H1 (cell line): ENCODE measurements at places on chromosomes 6 and 20. TPM values are rescaled to one million over a fixed set of nuclear protein-coding genes. Genes with fewer than 3 reads are reported as not detected.

DNA sequence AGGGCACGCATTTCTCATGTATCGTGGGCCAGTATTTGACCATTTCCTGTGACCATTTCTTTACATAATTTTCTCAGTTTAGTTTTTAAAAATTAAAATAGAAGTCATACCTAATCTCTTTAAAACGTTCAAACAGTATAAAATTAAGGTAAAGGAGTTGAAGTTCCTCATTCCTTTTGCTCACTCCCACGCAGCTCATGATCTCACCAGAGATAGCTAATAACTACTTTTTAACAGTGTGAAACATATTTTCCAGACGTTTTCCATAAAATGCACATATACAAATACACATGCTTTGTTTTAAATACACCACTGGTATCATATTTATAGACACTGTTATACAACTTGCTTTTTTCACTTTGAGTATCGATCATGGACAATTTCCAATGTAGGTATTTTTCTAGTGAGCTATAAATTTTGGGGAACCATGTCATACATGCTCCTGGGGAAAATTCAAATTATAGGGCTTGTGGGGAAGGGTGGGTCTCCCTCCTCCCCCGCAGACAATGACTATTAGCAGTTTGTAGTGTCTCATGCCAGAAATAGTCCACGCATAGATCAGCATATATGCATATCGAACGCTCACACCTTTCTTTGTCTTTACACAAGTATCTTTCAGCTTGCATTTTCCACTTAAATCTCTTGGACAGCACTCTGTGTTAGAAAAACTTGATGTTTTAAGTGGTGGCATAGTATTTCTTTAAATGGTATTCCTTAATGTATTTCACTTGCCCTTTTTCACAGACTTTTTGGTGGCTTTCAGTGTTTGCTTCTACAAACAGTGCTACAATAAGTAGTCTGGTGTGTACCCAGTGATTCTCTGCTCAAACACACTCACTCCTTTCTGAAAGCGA lies 145.5 kb upstream of the ZNF217 start:
- DNase-seq = no peak

GRCh38 chr20:62952968-62953838 lies 694 bp downstream of the SLC17A9 start:
- DNase-seq = no peak

DNA sequence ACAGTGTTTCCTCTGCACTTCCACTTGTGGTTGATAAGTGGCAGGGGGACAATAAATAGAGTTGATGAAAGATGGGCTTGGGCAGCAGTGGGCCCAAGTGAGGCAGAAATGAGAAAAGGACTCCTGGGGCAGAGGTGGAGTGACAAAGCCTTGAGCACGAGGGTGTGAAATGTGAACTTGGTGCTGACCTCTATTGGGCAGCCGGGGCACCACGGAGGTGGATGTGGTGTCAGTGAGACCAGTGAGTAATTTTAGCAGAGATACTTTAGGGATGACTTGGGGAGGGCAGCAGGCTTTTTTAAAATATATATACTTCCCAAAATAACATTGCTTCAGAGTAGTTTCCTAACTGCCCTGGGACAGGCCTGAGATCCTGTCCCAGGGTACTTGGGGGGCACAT lies 30.6 kb upstream of the MYLK2 start:
- DNase-seq = no peak

- no peak for DNase-seq
Observed at GRCh38 chr20:49312661-49313060, 34.8 kb upstream of the ZNFX1 start.

DNA sequence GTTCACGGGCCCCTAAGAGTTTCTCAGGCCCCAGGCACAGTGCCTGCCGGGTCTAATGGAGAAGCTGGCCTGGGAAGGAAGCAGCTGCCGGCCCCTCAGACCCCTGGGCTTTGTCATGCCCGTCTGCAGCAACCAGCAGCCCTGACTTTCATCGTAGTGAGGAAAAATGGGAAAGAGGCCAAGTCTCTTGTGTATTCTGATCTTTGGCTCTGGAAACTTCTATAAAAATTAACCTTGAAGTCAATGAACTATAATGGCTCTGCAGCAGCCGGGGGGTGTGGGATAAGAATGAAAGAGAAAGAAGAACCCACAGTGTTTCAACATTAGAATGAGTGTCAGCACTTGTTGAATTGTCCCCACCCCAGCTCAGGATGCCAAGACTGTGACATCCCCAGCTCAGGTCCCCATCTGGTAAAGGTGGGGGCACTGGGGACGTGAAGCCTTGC lies 12.9 kb downstream of the TGM2 start:
- DNase-seq = no peak

DNA sequence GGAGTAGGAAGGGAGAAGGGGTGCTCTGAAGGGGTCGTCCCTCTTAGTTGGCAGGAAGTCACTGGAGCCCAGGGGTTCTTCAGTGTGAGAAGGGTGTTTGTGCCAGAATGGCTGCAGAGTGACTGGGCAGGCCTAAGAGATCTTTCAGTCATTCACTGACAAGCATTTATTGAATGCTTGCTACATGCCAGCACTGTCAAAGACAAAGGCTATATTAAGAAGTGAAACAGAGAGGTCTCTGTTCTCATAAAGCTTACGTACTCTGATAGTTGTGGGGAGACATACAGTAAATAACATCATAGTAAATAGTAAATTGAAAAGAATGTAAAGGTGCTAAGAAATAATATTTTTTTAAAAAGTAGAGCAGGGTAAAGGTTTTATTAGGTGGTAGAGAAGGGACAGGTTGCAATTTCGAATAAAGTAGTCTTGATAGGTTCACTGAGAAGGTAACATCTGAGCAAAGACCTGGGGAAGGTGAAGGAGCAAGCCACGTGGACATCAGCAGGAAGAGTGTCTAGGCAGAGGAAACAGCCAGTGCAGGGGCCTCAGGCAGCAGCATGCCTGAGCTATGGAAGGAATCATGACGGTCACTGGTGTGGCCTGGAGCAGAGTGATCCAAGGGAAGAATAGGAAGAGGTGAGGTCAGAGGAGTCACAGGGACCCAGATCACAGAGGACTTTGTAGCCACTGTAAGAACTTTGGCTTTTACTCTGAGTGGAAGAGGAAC lies 36.3 kb upstream of the RNF8 start:
- DNase-seq = no peak

- DNase-seq = no peak
Observed at GRCh38 chr6:80163754-80164187, 57.3 kb downstream of the BCKDHB start.

DNA sequence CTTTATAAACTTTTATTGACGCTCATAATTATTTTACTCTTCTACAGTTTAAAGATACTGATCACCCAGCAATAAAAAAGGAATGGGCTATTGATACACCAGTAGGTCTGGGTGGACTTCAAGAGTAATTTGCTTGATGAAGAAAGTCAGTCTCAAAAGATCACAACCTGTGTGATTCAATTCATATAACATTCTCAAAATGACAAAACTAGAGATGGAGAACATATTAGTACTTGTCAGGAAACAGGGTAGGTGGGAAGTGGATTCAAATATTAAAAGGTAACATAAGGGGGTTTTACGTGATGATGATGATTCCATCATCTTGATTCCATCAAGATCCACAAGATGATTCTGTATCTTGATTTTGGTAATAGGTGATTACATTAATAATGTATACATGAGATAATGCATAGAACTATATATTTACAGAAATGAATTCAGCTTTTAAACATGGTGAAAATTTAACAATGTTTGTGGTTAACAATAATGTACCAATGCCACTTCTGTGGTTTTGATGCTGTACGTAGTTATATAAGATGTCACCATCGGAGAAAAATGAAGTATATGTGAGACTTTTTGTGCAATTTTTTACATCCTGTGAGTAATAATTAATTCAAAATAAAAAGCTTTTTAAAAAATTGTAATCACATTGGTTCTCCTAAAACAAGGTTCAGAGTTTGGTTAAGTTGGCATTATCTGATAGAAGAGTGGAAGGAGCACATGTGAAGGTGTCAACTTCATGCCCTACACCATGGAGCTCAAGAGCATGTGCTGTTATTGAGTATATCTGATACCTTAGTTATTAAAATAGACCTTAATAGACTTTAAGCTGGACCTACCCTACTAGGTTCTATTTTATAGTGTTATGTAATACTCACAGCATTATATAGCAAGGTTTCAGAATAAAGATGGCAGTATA lies 66.3 kb upstream of the DYNLRB1 start:
- DNase-seq = no peak

DNA sequence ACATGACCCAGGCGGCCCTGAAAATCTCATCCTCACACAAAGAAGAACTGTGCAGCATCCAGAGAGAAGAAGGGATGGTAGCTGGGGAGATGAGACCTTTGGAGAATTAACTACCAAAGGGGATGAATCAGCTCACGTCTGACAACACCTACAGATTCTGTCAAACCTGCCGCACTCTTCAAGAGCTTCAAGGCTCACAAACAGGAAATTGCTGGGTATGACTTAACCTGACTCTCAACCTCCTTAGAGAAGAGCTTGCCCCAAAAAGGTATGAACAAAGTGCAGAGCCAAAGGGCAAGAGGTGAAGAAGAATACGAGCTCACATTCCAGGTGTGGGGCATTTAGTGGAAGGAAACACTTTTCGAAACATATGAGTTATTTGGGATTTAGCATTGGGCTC lies 139.8 kb downstream of the BACH2 start:
- no peak for DNase-seq

GRCh38 chr6:29527126-29527525 lies 32.4 kb downstream of the UBD start:
- no peak for DNase-seq

- no peak for DNase-seq
Observed at GRCh38 chr6:82083646-82084045, 163.9 kb downstream of the IBTK start.

DNA sequence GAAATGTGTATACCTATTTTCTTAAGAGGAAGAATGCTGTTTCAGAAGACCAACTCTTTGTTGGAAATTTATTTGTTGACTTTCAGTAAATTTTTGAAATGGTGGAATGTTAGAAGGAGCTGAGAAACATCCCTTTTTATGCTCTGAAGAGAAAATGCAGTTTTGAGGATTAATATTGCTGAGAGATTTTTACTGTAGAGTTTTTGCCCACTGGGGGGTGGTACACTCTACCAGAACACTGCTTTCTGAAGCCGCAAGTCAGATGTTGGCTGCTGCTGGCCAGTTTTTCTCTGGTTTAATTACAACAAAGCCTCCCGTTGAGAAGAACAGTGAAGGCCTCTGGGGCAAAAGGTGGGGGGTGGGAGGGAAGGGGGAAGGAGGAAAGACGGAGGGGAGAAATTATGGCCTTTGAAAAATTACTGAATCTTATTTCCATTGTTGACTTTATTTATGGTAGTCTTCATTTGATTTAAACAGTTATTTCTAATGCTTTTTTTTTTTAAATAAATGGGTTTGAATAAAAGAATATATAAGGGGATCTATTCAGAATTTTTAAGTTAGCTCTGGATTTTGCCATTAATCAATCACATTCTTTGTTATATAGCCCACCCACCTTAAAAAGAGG lies 3.0 kb downstream of the FLRT3 start:
- DNase-seq = peak; percentile 9

GRCh38 chr6:37182736-37183590 lies 13.0 kb downstream of the PIM1 start:
- DNase-seq = no peak

GRCh38 chr6:162751211-162751859 lies 23.6 kb downstream of the PACRG start:
- no peak for DNase-seq

GRCh38 chr20:62647521-62648317 lies 5.4 kb downstream of the SLCO4A1 start:
- no peak for DNase-seq

- no peak for DNase-seq
Observed at GRCh38 chr6:2877057-2877882, 25.8 kb downstream of the SERPINB9 start.

- no peak for DNase-seq
Observed at GRCh38 chr6:111674883-111675282, 69.2 kb upstream of the TRAF3IP2 start.

Gene DZANK1
- total RNA-seq = 9.7 and 9.9 TPM in 2 replicates

Gene MYL9
- total RNA-seq = 193 TPM in 2 replicates

Gene MAP3K7
- total RNA-seq = 34.0 and 34.8 TPM in 2 replicates

Gene RALGAPB
- 33.8 and 35.1 TPM in 2 replicates for total RNA-seq

Gene TCF15
- total RNA-seq = 6.9 and 7.3 TPM in 2 replicates
